ENCODE measurements at places on chromosomes 2 and 18. TPM values are rescaled to one million over a fixed set of nuclear protein-coding genes. Genes with fewer than 3 reads are reported as not detected.

MRO gene
- total RNA-seq = 1.8 TPM

DNA sequence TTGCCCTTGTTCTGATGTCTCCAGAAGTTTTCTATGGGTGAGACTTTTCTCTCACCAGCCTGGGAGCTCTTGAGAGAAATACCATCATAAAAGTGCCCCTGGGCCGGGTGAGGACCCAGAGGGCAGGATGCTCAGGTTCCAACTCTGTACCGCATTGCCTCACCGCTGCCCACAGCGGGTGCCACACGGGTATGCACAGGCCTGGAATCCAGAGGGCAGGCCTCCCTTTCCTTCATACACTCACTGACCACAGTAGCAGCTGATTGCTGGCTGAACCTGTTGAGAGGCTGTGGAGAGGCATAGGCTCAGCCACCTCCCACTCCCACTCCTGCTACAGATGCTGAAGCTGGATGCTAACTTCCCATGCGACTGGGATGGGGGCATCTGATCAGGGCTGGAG lies 293.8 kb downstream of the CYP26B1 start:
- no peak overlapping the region for H3K4me3 ChIP-seq
- H3K36me3 ChIP-seq = no peaks in the 10 kb centered on the region
- DNase-seq = no peak
- H3K27ac ChIP-seq = no peak overlapping the region

DNA sequence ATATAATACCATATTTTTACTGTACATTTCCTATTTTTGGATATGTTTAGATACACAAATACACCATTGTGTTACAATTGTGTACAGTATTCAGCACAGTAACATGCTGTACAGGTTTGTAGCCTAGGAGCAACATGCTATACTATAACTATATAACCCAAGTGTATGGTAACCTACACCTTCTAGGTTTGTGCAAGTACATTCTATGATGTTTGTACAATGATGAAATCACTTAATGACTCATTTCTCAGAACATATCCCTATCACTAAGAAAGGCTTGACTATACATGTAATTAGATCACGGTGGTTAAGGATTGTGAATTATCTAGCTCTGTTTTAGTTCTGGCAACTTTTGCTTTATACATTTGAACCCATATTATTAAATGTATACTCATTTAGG lies 31.3 kb downstream of the NPHP1 start:
- no peak overlapping the region for H3K27ac ChIP-seq
- no peaks in the 10 kb centered on the region for H3K4me1 ChIP-seq
- peak; percentile 65 for DNase-seq
- H3K27me3 ChIP-seq = no peaks in the 10 kb centered on the region
- H3K4me3 ChIP-seq = no peak overlapping the region
- no peaks in the 10 kb centered on the region for H3K36me3 ChIP-seq

DNA sequence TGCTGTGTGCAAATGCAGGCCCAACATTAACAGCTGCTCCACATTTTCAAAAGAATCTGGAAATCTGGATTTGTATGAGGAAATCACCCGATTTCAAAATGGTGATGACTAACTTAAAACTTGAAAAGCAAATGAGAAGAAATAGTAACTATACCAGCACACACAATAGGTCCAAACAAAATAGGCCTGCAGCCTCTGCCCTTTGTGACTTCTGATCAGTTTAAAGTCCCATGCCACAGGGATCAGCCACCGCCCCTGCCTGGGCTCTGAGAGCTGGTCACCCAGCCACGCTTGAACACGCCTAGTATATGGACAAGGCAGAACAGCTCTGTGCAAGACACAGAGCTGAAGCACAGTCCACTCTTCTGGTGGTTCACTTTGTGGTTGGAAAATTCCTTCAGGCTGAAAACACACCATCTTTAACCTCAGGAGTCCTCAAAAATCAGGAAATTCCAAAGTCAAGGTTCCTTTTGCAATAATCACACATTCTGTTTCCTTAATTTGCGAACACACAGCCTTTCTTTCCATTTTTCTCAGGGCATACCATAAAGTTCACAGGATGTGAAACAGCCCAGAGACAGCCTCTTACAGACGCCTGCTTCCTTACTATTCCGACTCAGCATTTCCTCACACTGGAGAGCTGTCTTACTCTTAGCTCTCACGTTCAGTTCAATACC lies 150.1 kb upstream of the RIOK3 start:
- H3K4me3 ChIP-seq = no peak overlapping the region
- no peaks in the 10 kb centered on the region for H3K27me3 ChIP-seq
- H3K4me1 ChIP-seq = peaks cover 34% of the 10 kb centered on the region
- DNase-seq = peak; percentile 84
- peak overlapping the region; percentile 89 for H3K27ac ChIP-seq
- H3K36me3 ChIP-seq = no peaks in the 10 kb centered on the region

LBH gene
- 272 TPM for total RNA-seq

DNA sequence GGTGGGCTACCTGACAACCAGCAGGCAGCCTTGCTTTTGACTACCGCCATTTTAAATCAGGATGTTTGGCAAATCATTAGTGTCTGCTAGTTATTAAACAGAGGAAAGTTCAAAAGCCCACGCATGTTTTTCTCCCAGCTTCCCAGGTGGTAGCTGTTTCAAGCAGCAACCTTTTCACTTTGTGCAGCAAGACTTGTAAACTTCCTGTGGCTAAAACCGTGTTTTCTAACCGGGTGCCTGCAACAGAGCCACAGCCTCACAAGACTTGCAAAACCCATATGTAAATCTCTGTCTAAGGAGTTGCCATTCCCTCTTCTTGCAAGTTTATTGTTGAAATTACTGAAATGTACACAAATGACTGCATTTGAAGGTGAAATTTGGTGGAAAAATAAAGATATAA lies 633.1 kb downstream of the BCL11A start:
- no peak overlapping the region for H3K4me3 ChIP-seq
- no peak overlapping the region for H3K27ac ChIP-seq

Measured in osteoblast (primary cell).